ENCODE measurements at places on chromosomes 5 and 9. TPM values are rescaled to one million over a fixed set of nuclear protein-coding genes. Genes with fewer than 3 reads are reported as not detected.

Gene ADGRD2
- not detected for total RNA-seq

Gene STPG3
- not detected for total RNA-seq

Gene GABRG2
- under 0.01 TPM for total RNA-seq

Gene SH2D3C
- total RNA-seq, result 0.43 TPM

Gene PITX1
- total RNA-seq, result 66.7 TPM

Gene IL7R
- total RNA-seq, result 74.7 TPM

Gene TMOD1
- 0.97 TPM for total RNA-seq

Gene AGGF1
- total RNA-seq, result 19.0 TPM

Gene SPATA6L
- 0.64 TPM for total RNA-seq
